NCI-H2081 (cell line): ENCODE measurements at places on chromosomes 3 and 15.

GRCh38 chr3:111603679-111604078, 8.5 kb upstream of the ZBED2 start:
- no peak for DNase-seq

- no peak for DNase-seq
Measured at GRCh38 chr3:156551261-156551660, 3.7 kb downstream of the SSR3 start.

- DNase-seq, result no peak
Measured at GRCh38 chr3:196440041-196440537, 7.9 kb upstream of the UBXN7 start.

DNA sequence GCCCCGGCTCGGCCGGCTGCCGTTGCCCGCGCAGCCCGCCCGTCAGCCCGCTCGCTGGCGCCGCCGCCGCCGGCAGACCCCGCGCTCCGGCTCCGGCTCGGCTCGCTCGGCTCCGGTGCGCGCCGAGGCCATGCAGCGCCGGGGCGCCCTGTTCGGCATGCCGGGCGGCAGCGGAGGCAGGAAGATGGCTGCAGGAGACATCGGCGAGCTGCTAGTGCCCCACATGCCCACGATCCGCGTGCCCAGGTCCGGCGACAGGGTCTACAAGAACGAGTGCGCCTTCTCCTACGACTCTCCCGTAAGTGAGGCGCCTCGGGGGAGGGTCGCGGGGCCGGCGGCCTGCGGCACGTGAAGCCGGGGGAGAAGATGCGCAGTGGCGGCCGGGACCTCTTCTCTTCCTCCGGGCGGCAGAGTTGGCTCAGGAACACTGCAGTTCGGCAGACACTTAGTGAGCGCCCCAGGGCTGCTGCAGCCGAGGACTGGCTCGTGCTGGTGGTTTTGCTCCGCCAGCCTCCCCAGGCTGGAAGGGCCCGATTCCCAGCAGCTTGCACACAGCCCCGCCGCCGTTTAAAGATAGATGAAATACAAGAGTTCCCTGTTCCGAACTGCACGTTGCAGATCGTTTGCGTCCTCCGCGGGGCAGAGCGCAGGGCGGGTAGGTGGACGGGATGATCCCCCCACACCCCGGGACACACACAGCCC, 407 bp downstream of the USP13 start:
- DNase-seq, result peak; percentile 87

DNA sequence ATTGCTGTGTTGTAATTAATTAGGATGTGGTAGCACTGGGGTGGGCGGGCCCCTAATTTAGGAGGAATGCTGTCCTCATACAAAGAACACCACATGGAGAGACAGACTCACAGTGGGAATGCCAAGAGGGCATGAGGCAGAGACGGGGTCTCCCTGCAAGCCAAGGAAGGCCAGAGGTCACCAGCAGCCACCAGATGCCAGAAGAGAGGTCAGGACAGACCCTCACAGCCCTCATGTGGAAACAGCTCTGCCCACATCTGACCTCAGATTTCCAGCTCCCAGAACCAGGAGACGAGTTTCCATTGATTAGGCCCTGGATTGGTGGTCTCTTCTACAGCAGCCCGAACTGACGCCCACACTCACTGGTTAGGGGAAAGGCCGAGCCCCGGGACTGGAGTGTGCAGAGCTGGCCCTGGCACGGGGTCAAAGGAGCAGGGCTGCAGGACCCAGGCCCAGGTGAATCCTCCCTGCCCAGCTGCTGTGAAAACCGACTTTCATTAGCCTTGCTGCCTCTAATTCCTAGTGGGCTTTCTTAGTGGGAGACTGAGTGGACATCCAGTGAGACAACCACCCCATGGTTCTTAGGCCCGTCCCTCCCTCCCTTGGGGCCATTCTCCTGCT, 43.0 kb upstream of the SLC41A3 start:
- DNase-seq, result no peak

DNA sequence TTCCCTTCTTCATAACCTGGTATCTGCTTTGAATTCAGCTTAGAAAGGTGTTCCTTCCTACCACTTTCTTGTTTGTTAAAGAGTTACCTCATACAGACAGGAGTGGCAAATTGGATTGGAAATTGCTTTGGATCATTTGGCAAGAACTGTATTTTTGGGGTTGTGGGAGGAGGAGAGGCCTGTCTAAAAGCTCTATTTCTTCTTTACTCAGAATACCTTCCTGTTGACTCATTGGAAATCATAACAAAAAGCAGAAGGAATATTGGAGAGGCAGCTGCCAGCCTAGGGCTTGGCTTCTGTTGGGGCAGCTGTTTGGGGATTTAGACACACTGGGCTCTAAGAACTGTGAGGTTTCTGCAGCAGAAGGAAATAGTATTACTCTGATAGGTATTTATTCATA, 14.2 kb downstream of the IQGAP1 start:
- DNase-seq, result peak; percentile 23
